ENCODE measurements at places on chromosomes 11 and 22.

GRCh38 chr22:46750863-46751443, 11.5 kb upstream of the TBC1D22A start:
- no peak for DNase-seq

DNA sequence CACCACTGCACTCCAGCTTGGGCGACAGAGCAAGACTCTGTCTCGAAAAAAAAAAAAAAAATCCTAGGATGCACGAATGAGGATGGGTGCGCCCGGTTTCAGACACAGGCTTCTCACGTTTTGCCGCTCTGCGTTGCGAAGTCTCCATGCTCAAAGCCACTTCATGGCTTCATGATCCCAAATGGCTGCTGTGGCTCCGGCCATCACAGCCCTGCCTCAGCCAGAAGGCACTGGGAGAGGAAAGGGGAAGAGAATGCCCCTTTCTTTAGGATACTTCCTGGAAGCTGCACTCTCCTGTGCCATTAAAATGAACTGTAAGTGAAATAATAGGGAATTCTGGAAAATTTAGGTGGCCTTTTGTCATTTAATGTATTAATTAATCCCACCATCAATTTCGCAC, 116.4 kb upstream of the ANO1 start:
- DNase-seq, result no peak

DNA sequence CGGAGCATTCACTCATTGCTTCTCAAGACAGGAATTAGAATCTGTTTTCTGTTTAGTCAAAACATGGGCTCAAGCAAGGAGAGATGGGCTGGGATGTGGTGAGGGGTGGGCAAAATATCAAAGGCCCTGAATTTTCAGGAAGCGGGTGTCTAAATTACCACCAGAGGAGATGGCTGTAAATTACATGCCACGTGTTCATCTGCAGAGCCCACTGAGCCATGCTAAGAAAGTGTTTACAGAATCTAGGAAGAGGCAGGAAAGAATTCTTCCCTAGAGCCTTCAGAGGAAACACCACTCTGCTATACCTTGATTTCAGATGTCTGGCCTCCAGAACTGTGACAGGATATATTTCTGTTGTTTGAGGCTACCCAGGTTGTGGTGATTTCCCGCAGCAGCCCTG, 46.1 kb downstream of the CLMP start:
- no peak for DNase-seq

GRCh38 chr11:117511931-117512539, 184.4 kb downstream of the CEP164 start:
- peak; percentile 82 for DNase-seq

DNA sequence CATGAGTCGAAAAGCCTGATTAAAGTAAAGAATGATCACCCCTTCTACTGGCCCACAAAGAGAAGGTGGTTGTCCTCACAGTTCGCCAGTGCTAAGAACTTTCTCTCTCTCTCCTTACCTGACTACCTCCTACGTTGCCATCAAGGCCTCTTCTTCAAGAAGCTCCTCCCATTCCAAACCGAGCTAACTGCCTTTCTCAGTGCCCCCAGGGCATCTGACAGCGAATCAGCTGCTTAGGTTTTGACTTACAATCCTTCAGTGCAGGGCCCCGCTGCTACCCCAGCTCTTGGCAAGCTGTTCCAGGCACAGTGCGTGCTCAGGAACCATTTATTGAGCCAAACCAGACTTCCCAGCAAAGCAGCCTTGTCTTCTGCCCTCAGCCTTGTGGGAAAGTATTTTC, 5.8 kb downstream of the VSTM5 start:
- DNase-seq, result no peak

DNA sequence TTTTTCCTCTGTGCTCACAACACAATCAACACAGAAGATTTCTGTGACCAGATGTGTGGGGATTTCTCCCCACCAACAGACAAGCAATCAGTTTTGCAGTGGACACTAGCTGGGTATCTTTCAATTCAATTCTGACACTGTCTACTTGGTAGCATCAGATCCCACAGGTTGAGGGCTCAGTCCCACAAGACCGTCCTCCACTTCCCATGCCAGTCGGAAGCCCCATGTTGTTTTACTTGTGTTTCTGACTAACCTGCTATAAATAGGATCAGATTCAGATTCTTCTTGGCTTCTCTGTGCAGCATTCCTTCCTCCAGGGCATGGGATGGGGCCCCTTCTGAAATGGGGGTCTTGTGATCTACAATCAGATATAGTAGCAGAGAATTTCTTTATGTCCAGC, 19.6 kb downstream of the ACER3 start:
- no peak for DNase-seq

DNA sequence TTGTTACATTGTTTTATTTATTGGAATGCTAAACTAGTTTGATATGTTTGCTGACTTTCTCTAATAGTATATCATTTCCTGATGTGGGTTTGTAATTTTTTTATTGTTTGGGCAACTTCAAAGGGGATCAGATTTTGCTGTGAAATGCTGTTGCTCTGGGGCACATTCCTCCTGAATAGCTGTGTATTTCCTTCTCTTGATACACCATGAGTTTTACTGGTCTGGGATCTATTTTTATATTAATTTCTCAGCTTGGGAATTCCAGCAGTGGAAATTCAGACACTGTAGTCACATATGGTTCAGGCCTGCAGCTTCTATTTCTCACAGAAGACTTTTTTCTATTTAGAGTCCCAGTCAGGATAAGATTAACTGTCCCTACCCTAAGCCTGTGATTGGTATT, 58.9 kb downstream of the RPUSD4 start:
- DNase-seq, result no peak

- DNase-seq, result no peak
These were observed 20.8 kb upstream of the PEX26 start for GRCh38 chr22:18056807-18057474.

DNA sequence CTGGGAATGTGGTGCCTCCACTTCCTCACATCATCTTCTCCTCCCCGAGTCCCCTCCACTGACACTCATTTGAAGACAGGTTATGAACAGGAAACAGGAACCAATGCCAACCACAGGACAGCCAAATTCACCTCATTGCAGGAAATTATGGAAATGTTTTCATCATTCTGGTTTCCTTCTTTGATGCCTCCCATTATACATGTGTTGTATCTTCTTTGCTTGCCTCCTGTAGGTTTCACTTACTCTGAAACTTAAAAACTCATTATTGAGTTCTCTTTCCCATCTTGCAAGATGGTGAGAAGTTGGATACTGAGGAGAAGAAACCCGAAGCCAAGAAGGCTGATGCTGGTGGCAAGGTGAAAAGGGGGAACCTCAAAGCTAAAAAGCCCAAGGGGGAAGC, 108.5 kb downstream of the PHF21B start:
- no peak for DNase-seq

DNA sequence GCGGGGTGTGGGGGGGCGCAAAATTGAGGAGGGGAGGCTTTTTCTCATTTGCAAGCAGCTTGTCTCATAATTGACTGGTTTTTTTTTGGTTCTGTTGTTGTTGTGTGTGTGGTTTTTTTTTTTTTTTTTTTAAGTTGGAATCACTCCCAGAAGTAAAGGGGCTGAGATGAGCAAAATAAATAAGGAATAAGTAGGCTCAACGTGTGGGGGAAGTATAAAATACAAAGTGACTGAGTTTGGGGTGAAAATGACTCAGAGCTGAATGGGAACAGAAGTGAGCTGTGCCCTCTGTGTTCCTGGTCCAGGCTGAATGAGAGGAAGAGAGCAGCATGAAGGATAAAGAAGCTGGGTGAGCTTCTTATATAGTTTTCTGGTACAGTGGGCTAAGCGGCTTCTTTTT, 90.0 kb downstream of the GRIK4 start:
- DNase-seq, result no peak

- no peak for DNase-seq
These were observed 88.8 kb upstream of the XKR3 start for GRCh38 chr22:16914006-16914405.

DNA sequence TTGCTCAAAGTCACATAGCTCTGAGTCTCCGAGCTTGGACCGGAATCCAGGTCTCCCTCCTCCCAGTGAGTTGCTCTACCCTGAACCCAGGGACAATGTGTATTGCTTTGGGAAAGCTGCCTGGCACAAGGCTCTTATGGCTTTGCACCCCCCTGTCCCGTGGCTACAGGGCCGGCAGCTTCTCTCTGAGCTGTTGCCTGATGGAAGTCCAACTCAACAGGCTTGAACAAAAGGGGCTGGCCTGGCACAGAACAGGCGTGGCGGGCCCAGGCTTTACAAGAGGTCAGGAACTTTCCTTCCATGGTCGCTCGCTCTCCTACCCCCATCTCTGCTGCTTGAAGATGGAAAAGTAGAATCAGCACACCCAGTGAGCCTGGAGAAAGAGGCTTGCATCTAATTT, 34.3 kb downstream of the MYEOV start:
- DNase-seq, result no peak

DNA sequence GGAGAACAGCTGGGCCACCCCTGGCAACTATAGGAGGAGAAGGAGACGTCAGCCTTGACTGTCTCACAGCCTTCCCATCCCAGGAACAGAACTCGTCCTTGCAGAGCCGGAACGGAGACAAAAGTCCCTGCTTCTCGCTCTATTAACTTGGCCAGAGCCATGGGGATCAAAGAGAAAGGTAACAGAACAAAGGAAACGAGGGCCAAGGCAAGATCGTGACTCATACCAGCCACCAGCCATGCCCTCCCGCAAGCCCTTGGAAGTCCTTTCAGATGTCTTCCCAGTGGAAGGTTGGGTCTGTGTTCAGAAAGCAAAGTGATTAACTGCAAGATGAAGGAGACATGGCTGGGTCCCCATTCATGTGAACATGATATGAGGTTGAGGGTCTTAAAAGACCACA, 64.7 kb downstream of the PDE2A start:
- no peak for DNase-seq

DNA sequence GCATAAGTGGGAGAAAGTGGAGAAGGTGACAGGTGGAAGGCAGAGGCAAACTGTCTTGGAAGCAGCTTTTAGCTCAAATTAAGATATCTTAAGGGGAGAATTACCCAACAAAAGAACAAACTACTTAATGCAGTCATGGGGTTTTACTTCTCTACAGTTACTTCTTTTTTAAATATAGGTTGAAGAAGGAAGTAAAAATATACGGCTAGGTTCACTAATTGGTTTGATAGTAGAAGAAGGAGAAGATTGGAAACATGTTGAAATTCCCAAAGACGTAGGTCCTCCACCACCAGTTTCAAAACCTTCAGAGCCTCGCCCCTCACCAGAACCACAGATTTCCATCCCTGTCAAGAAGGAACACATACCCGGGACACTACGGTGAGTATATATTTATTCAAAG, 40.8 kb downstream of the PDHX start:
- no peak for DNase-seq

- DNase-seq, result no peak
These were observed 911.9 kb downstream of the METTL15 start for GRCh38 chr11:29019960-29020683.

DNA sequence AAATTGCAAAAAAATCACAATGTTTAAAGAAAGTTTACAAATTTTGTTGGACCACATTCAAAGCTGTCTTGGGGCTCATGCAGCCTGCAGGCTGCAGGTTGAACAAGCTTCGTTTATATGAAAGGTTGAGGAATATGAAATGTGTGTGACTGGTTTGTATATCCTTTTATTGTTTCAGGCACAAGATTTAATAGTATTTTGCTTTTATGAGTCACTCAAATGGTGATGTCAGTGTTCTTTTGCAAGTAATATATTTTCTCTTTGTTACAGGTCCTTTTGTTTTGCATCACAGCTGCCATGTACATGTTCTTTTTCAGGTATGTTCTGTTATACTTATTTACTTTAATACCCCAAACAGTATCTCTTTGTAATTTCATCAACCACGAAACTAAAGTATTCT, 198.6 kb downstream of the TMEM135 start:
- no peak for DNase-seq

GRCh38 chr22:39716534-39716933, 146.0 kb downstream of the CACNA1I start:
- no peak for DNase-seq

GRCh38 chr11:128507936-128508335, 79.4 kb downstream of the ETS1 start:
- DNase-seq, result no peak

DNA sequence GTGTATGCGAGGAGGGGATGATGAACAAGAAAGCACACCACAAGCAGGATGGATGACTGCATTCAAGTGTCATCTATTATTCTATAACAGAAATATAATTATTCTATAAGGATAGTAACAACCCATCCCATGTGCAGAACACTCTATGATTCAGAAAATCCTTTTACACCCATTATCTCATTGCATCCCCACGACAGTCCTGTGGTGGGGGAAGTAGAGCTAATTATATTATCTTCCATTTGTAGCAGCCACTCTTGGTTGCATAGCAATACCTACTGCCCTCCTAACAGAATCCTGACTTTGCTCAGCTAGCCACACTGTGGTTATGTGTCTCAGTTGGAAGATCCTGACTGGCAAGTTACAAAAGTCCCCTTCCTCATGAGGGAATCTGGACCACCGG, 406.5 kb upstream of the NARS2 start:
- DNase-seq, result no peak

DNA sequence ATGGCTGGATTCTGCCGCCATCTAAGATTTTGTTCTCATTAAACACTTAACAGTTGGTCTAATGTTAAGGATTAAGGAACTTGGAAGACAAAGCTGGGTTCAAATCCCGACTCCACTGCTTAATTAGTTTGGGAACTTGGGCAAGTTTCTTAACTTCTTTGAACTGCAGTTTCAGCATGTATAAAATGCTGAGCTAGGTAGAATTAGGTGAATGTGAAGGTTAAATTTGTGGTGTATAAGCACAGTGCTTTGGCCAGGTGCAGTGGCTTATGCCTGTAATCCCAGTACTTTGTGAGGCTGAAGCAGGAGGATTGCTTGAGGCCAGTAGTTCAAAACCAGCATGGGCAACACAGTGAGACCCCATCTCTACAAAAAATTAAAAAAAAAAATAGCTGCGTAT, 160.7 kb upstream of the RASSF10 start:
- no peak for DNase-seq

DNA sequence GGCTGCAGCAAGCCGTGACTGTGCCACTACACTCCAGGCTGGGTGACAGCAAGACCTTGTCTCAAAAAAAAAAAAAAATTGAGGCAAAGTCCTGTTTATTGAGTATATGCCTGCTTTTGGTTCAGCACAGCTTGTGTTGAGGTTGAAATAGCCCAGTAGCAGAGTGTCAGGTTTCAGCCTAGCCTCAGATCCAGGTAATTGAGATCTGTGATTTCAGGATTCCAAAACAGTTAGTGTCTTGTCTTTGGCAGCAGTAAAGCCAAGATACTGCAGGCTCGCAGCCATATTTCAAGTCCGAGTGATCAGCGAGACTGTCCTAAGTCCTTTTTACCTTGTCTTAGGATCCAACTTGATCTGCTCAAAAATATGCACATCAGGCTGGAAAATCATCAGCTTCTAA, 27.0 kb downstream of the CUL5 start:
- no peak for DNase-seq

- peak; percentile 79 for DNase-seq
These were observed 2.8 kb downstream of the MAP3K11 start for GRCh38 chr11:65611028-65611757.

- DNase-seq, result no peak
These were observed 25.1 kb upstream of the ROBO3 start for GRCh38 chr11:124839972-124840621.

- DNase-seq, result no peak
These were observed 756.0 kb downstream of the DLG2 start for GRCh38 chr11:84871116-84871515.

GRCh38 chr11:126748100-126748791, 252.3 kb downstream of the KIRREL3 start:
- peak; percentile 84 for DNase-seq

GRCh38 chr11:27409742-27410141, 46.7 kb upstream of the CCDC34 start:
- DNase-seq, result no peak

GRCh38 chr11:71066311-71066710, 186.1 kb downstream of the SHANK2 start:
- DNase-seq, result no peak

- DNase-seq, result no peak
These were observed 8.4 kb downstream of the CLDN5 start for GRCh38 chr22:19515654-19516377.

- no peak for DNase-seq
These were observed 146.5 kb downstream of the MYO18B start for GRCh38 chr22:25888399-25889054.
